ENCODE measurements at places on chromosomes 2 and 18.

GRCh38 chr2:60555066-60555782 is 1.8 kb upstream of the BCL11A start:
- DNase-seq, result peak; percentile 57

DNA sequence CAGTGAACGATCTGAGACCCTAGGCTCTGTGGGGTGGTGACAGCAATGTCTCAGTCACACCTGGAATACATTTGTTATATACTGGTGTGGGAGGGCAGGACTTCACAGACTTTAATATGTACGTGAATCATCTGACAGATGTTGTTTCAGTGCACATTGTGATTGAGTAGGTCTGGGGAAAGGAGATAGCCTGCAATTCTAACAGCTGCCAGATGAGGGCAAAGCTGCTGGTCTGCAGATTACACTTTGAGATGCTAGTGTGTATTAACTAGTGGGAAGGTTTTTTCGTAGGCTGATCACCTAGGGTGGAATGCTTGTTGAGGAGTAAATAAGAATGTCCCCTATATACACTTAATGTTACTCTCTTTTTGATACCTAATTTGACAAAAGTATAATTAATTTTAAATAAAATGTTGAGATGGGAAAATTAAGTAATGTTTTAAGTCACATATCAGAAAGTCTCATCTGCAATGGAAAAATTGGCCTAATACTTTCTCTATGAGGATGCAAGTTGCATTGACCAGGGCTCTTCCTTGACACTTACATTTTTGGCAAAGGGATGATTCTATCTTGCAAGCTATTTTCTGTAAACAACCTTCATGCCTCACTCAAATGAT is 496.9 kb upstream of the HNMT start:
- DNase-seq, result no peak

DNA sequence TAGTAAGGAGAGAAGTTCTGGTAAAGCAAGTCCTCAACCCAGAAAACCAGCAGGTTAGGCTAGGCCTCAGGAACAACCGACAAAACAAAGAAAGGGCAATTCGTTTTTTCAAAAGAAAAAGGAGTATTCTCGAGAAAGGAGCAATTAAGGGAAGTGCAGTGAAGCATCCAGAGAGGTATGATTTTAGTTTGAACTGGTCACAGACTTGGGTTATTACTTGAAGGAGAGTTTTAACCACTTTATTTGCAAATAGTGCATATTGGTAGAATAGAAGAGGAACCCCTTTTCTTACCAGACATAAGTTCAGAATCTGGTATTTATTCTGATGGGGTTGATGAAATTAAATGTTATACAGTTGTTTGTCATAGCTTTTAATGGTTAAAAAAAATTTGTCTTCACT is 110.0 kb upstream of the GCFC2 start:
- DNase-seq, result no peak

DNA sequence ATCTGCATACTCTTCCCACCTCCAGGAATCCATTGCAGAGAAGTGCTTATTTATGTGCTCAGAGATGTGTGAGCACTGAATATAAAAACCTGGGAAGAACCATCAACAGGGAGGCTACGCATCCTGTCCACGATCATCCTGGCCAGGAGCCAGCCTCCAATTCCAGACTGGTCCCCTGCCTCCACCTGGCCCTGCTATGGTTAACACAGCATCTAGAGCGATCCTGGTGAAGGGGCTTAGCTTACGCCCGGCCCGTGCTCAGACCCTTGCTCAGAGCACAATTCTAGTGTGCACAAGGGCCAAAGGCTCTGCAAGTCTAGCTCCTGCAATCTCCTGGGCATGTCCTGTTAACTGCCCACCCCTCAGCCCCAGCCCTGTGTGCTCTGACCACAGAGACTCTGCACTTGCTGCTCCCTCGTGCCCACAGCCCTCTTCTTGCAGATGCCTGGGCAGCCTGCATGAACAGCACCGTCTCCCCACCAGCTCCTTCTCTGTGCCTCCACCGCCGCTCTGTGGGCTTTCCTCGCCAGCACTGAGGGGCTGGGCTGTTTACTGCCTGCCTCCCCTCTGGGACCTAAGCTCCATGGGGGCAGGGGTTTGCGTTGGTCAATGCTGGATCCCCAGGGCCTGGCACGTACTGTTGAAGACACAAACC is 6.5 kb downstream of the PER2 start:
- DNase-seq, result no peak

GRCh38 chr2:67631483-67631882 is 234.3 kb downstream of the ETAA1 start:
- DNase-seq, result no peak

- DNase-seq, result no peak
Measured at GRCh38 chr2:112000399-112001135, 54.5 kb upstream of the TMEM87B start.

DNA sequence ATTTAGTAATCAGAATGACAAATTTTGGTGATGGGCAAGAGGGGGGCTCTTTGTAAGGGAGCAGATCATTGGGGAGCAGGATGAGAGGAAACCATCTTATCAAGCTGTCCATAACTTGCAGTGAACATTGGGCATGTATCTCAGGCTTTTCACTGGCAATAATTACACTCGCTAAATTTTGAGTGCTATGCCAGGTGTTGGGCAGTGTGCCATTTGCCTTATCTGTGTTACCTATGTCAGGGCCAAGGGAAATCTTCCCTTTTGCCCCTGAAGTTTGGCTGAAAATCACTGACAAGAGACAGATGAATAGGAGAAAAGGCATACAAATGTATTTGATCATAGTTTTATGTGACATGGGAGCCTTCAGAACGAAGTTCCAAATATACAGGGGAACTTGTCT is 39.0 kb downstream of the NOSTRIN start:
- no peak for DNase-seq

GRCh38 chr2:160221391-160222276 is 21.6 kb upstream of the ITGB6 start:
- no peak for DNase-seq

All from activated naive CD4-positive, alpha-beta T cell treated with Interleukin-2 at 50 U/mL for 16 hours (primary cell).